ENCODE measurements at places on chromosomes 16 and 17. TPM values are rescaled to one million over a fixed set of nuclear protein-coding genes. Genes with fewer than 3 reads are reported as not detected.

EFCAB13 gene
- total RNA-seq, result 2.7 TPM

- H3K27ac ChIP-seq, result no peak overlapping the region
- H3K4me1 ChIP-seq, result no peaks in the 10 kb centered on the region
- no peak overlapping the region for H3K4me3 ChIP-seq
- no peaks in the 10 kb centered on the region for H3K27me3 ChIP-seq
- H3K36me3 ChIP-seq, result peaks cover 2% of the 10 kb centered on the region
Observed at GRCh38 chr16:12160249-12160648, 183.7 kb downstream of the SNX29 start.

- H3K4me3 ChIP-seq, result no peak overlapping the region
- no peak overlapping the region for H3K27ac ChIP-seq
- peak; percentile 57 for DNase-seq
- peaks cover 6% of the 10 kb centered on the region for H3K36me3 ChIP-seq
- H3K27me3 ChIP-seq, result no peaks in the 10 kb centered on the region
Observed at GRCh38 chr17:56786989-56787482, 46.7 kb downstream of the C17orf67 start.

DNA sequence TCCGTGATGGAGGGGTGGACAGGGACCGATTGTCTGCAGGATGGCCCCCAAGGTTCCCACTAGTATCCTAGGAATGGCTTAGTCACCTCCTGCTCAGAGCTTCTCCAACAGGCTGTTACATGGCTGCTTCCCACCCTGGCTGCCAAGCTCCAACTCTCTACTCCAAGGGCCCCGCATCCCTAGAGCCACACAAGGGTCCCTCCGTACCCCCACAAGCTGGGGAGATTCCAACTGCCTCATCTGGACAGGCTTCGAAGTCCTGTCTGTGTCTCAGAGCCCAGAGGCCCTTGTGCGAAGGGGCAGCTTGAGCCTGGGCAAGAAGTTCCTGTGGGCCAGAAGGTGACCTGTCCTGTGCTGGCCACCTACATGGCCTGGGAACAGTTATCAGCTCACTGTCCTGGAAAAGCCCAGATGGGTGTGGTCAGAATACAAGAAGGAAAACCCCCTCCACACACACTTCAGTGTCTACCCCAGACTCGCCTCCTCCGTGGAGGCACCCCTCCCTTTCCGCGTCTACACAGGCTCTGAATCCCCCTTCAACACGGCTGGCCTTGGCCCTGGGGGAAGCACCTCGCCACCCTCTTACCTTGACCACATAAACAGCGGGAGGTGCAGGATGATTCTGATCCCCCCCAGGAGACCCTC is 586 bp downstream of the MEAK7 start:
- no peak overlapping the region for H3K27ac ChIP-seq
- no peaks in the 10 kb centered on the region for H3K27me3 ChIP-seq
- peak overlapping the region; percentile 79 for H3K4me3 ChIP-seq
- no peak for DNase-seq
- peaks cover 48% of the 10 kb centered on the region for H3K4me1 ChIP-seq

GRCh38 chr17:13638855-13639458 is 37.2 kb upstream of the HS3ST3A1 start:
- DNase-seq, result no peak
- no peaks in the 10 kb centered on the region for H3K36me3 ChIP-seq
- H3K27me3 ChIP-seq, result no peaks in the 10 kb centered on the region
- H3K4me1 ChIP-seq, result no peaks in the 10 kb centered on the region
- no peak overlapping the region for H3K27ac ChIP-seq

- no peak overlapping the region for H3K4me3 ChIP-seq
- no peaks in the 10 kb centered on the region for H3K36me3 ChIP-seq
- no peaks in the 10 kb centered on the region for H3K27me3 ChIP-seq
- H3K4me1 ChIP-seq, result no peaks in the 10 kb centered on the region
Observed at GRCh38 chr16:66199189-66199588, 167.3 kb upstream of the CDH5 start.

- H3K4me1 ChIP-seq, result peaks cover 8% of the 10 kb centered on the region
- H3K27ac ChIP-seq, result no peak overlapping the region
- no peaks in the 10 kb centered on the region for H3K36me3 ChIP-seq
- no peak for DNase-seq
Observed at GRCh38 chr17:8105957-8106398, 12.3 kb downstream of the ALOXE3 start.

GRCh38 chr16:81830845-81831540 is 51.9 kb downstream of the PLCG2 start:
- no peaks in the 10 kb centered on the region for H3K27me3 ChIP-seq
- H3K36me3 ChIP-seq, result no peaks in the 10 kb centered on the region
- peak overlapping the region; percentile 14 for H3K27ac ChIP-seq
- H3K4me1 ChIP-seq, result peaks cover 28% of the 10 kb centered on the region
- no peak for DNase-seq
- no peak overlapping the region for H3K4me3 ChIP-seq
